ENCODE measurements at places on chromosomes 12 and 14. TPM values are rescaled to one million over a fixed set of nuclear protein-coding genes. Genes with fewer than 3 reads are reported as not detected.

The CLEC9A gene
- not detected for total RNA-seq

DNA sequence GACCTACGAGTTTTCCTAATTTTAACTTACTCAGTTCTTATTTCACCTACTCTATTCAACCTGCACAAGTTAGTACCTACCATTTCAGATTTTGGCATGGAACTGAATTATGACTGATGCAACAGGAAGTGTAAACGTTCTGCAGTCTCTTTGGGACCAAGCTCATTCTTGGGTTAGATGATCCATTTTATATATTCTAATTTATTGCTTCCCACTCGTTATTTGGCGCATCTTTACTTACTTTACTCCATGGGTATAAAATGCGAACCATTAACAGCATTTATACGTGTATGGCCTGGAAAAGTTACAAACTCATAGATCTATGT lies 1.0 kb upstream of the EML1 start:
- no peak for DNase-seq

DNA sequence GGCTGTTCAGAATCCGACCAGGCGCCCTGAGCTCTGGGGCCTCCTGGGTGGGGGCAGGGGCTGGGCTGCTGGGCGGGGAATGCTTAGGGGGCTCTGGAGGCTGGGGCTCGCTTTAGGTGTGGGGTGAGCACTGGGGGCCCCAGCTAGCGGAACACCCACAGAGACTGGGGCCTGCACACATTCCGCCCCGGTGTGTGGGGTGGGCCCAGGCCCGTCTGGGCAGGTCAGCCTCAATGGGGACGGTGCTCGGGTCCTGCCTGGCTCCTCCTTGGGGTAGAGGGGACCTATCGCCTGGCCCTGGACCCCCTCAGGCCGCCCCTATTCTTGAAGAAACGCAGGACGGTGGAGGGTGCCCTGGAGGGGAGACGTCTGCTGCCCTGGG lies 364.8 kb downstream of the TMEM121 start:
- DNase-seq: no peak

DNA sequence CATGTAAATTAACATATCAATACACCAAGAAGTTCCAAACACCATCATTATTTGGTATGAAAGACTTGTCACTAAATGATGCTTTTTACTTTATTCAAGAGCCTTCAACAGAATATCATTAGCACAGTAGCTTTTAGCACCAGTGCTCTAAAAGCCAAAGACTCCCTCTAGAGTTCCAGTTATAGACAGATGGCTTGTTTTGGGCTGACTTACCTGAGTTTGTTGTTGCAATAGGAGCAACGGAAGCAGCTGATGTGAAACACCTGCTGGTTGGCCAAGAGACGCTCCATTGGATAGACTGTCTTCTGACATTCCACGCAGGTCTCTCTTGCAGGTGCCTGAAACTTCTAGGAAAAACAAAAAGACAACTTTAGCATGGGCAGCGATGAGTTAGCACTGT lies 14.5 kb upstream of the CERS5 start:
- DNase-seq: no peak

DNA sequence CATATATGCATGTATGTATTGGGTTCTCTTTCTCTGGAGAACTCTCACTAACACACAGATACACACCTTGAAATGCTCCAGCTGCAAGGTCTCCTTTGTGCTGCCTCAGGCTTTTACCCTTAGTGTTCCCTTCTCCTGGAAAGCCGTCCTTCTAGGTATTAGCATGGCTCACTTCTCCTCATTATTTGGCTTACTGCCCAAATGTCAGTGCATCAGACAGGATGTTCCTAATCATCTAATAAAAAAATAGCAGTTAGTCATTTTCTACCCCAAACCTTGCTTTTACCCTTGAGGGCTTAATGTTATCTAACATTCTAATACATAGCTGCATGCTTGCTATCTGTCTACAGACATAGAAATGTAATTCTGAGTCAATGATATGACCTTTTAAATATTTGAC lies 109.0 kb upstream of the SLC16A7 start:
- DNase-seq: no peak

DNA sequence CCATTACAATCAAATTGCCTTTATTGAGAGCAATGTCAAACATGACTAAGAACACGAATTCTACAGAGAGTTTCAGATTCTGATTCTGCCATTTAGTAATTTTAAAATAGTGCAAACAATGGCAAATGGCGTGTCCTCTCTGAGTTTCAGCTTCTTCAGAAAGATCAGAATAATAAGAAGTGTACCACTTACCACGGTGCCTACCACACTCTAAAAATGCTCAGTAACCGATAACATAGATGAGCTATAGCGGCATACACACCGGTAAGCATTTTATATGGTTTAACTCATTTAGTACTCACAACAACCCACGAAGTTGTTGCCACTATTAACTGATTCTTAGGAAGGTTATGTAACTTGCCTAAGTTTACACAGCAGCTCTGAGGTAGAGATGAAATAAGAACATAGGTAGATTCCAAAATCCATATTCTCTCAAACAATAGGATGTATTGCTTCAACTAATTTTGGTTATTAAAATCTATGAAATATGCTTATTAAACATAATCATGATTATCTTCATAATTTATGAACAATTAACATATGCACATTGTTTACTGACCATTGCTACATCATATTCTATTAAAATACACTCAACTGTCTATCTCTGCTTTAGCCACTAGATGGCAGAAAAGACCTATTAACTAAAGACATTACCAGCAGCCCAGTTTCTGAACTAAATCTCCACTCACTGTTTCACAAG lies 38.3 kb downstream of the SLC6A15 start:
- peak; percentile 65 for DNase-seq

GRCh38 chr14:99395909-99396530 lies 84.6 kb downstream of the SETD3 start:
- no peak for DNase-seq

- no peak for DNase-seq
These were observed 8.1 kb upstream of the SLC16A7 start for GRCh38 chr12:59587710-59588109.

- peak; percentile 66 for DNase-seq
These were observed 8.7 kb upstream of the TESPA1 start for GRCh38 chr12:54993181-54993835.

- no peak for DNase-seq
These were observed 9.1 kb downstream of the CREBL2 start for GRCh38 chr12:12620730-12621315.

The FICD gene
- total RNA-seq: 7.2 TPM

The SIX6 gene
- total RNA-seq: not detected

DNA sequence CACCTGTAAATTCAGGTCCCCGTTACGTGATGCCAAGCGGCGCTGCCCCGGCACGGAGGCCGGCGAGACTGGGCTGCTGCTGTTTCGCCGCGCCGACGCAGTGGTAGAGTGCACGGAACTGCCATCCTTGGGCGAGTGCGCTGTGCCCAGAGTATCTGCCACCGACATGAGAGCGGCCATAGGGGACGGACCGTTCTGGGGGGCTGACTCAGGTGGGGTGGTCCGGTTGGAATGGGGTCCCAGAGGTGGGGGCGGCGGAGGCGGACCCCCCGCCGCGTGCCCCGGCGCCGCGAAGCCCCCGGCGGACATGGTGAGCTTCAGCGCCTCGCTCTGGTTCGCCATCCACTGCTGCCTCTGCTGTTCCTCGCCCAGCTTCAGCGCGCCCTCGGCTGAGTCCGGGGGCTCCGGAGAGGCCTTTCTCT lies 2.8 kb downstream of the IRF2BPL start:
- DNase-seq: no peak

DNA sequence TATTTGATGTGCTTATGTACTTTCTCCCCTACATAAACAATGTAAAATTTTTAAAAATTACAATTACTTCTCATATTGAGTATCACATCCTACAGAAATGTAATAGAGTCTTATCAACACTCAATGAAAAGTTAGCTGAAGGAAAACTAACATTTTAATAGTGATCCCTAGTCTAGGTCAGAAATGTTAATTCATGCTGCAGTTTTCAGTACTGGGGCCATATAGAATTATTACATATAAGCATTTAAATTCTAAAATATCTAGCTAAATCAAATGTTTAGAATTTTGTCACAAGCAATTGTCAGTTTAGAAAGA lies 37.8 kb downstream of the SLC6A15 start:
- no peak for DNase-seq

The CD4 gene
- total RNA-seq: not detected

DNA sequence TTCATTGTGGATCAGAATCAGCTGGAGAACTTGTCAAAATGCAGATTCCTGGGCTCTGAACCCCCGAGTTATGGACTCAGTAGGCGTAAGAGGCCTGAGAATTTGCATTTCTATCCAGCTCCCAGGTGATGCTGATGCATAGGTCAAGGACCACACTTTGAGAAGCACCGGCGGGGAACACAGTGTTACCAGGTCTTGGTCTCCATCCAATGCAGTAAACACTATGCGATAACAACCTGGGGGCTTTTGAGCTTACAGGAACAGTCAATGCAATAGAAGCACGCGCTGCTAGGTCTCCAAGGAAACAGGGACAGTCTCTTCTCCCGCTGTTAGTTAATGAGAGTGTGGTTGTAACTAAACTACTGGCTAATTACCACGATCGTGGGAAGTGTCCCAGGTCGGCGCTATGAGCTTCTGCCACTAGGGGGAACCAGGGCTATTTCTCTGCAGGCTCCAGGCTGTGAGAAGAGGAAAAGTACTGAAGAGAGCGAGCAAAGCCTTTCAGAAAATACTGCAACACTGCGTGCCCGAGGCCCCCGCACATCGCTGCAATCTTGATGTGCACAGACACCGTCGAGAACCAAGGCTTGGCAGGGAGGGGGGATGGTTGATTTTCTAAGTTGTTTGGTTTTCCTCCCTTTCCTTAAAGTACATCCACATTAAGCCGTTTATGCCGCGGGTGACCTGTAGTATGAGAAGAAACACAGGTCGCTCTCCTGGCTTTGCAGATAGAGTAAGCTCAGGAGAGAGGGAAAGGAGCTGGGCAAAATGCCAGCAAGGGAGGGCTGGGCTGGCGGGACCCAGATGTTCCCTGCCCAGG lies 52.0 kb upstream of the KCNA1 start:
- peak; percentile 45 for DNase-seq

DNA sequence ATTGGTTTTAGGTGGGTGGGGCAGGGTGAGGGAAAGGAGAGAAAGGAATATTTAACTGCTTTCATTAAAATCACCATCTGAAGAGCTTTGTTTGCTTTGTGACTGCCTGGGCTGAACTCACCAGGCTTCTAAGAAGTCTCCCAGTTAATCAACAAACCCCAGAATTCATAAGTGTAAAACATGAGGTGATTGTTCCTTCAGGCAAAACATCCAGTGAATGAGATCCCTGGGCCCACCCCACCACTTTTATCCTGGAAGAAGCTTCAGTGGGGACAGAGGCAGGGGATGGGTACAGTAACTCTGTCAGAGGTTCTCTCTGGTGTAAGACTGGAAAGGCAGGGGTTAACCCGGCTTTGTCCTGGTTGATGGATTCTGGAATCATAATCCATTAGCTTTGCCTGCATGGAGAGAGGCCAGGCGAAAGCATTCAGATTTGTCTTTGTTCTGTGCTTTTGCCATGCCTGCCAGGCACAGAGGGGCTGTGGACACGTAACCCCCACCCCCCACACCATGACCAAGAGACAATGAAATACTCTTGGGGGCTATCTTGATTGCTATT lies 16.7 kb downstream of the PDE1B start:
- no peak for DNase-seq

- no peak for DNase-seq
These were observed 15.0 kb upstream of the NEDD1 start for GRCh38 chr12:96892104-96892503.

DNA sequence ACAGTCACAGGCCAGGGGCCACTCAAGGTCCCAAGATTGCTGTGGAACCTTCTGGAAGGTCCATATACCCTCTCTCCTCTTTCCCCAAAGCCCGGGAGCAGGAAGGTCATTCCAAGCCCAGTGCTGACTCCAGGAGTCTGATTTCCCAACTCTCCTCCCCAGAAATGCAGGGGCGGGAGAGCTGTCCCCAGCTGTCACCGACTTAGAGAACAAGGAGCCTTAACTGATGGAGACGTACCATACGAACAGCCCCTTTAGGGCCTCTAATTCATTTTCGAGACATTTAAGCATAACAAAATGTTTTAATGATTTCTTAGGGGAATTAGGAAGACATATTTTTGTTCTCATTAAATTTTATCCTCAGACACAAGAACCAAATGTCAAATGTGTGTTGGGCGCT lies 99.2 kb downstream of the PHETA1 start:
- DNase-seq: no peak

- no peak for DNase-seq
These were observed 7.8 kb downstream of the PGF start for GRCh38 chr14:74947353-74948227.

The SUOX gene
- 9.7 TPM for total RNA-seq

The GNB3 gene
- total RNA-seq: 1.5 TPM

- no peak for DNase-seq
These were observed at the start of gene ENO2 for GRCh38 chr12:6914246-6914946. ENO2 (plus strand) TSS chr12:6914580; CDS start chr12:6915833, 1,253 bp downstream.

- no peak for DNase-seq
These were observed 149.2 kb upstream of the FUT8 start for GRCh38 chr14:65263177-65263788.

The JDP2 gene
- total RNA-seq: 40.6 TPM

The IKBIP gene
- 43.3 TPM for total RNA-seq

- DNase-seq: no peak
These were observed 7.9 kb downstream of the TAS2R13 start for GRCh38 chr12:10901427-10901826.

- DNase-seq: no peak
These were observed 344 bp downstream of the SPTLC2 start for GRCh38 chr14:77616133-77616453.

GRCh38 chr14:81716953-81717352 lies 183.3 kb upstream of the SEL1L start:
- no peak for DNase-seq

DNA sequence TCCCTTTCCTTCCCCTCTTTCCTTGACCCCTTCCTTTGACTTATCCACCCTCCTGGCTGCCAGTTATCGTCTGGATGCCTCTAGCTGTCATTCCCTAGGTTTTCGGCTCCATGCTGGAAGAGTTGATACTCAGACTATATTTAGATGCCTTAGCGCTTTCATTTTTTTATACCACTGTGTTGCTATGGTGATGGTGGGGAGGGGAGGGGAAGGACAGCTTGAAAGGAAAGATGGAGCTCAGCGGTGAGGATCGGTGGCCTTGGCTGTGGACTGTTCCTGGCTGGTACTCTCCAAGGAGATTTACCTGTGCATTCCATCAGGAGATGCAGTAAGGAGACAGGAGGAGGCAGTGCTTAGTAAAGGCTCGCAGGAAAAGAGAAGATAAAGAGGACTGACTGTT lies 108.7 kb downstream of the SLC8A3 start:
- no peak for DNase-seq

- no peak for DNase-seq
These were observed 44.5 kb downstream of the TECPR2 start for GRCh38 chr14:102407258-102407657.
